ENCODE measurements at places on chromosomes 6 and 20. TPM values are rescaled to one million over a fixed set of nuclear protein-coding genes. Genes with fewer than 3 reads are reported as not detected.

DNA sequence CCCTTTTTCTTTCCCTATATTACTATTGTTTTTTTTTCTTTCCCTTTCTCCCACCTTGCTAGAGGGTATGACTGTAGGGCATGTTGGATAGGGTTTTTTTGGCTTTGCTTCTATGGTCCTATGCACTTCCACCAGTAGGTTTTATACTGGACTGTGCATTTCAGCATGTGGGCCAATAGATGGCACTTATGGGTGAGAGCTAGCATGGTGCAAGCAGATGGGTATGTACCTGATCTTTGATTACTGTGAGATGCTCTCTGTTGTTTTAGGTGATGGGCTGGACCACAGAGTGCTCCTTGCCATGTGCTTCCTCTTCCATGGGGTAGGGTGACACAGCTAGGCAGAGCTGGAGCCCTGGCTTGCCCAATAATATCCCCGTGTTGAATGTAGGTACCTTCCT is 128.5 kb upstream of the CHD6 start:
- DNase-seq: no peak

GRCh38 chr20:51118216-51118615 is 95.3 kb upstream of the KCNG1 start:
- no peak for DNase-seq

PRRT1 gene
- 0.18 TPM for total RNA-seq

DNA sequence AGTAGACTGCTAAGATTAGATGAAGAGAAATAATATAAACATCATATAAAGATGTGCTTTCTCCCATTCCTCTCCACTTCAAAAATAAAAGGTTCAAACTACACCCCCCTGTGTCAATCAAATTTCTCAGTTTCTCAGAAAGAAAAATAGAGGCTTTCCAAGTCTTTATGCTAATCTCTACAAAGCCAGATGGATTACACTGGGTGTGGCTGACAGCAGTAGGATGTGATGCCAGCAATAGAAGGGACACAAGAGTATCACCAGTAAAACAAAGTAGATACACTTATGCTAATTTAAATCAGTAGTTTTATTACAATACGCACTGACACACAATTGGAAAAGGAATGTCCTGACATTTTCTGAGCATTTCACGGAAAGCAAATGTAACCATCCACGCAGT is 353.4 kb downstream of the RNGTT start:
- DNase-seq: peak; percentile 7
